ENCODE measurements at places on chromosomes 1 and 21.

DNA sequence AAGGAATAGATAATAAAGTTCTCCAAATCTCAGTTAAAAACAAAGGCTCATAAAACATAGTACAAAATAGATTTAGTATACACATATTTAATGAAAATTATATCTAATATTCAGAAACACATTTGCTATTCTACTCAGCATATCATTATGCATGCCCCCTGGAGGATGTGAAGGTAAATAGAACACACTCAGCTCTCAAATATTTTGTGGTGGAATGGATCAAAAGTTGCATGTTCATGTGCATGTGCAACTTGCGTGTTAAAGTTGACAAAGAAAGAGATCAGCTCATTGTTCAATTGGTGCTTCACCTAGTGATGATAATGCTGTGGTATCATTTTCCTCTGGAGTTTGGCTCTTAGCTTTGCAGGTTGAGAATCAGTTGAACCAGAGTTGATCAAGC lies 4.9 kb upstream of the ZNF644 start:
- no peaks in the 10 kb centered on the region for H3K27me3 ChIP-seq
- H3K27ac ChIP-seq: no peak overlapping the region
- H3K4me1 ChIP-seq: peaks cover 4% of the 10 kb centered on the region
- DNase-seq: peak; percentile 38
- no peak overlapping the region for H3K4me3 ChIP-seq
- H3K36me3 ChIP-seq: no peaks in the 10 kb centered on the region

- H3K27me3 ChIP-seq: no peaks in the 10 kb centered on the region
- no peaks in the 10 kb centered on the region for H3K36me3 ChIP-seq
- H3K27ac ChIP-seq: no peak overlapping the region
- no peak overlapping the region for H3K4me3 ChIP-seq
- H3K4me1 ChIP-seq: peaks cover 24% of the 10 kb centered on the region
Observed at GRCh38 chr1:214420833-214421232, 130.6 kb downstream of the PTPN14 start.

- no peaks in the 10 kb centered on the region for H3K4me1 ChIP-seq
- H3K4me3 ChIP-seq: no peak overlapping the region
- no peaks in the 10 kb centered on the region for H3K36me3 ChIP-seq
- no peaks in the 10 kb centered on the region for H3K27me3 ChIP-seq
- no peak overlapping the region for H3K27ac ChIP-seq
Observed at GRCh38 chr1:245105815-245106410, 48.9 kb upstream of the KIF26B start.

GRCh38 chr21:18673789-18674188 lies 270.2 kb upstream of the TMPRSS15 start:
- no peaks in the 10 kb centered on the region for H3K4me1 ChIP-seq
- H3K27me3 ChIP-seq: no peaks in the 10 kb centered on the region
- no peaks in the 10 kb centered on the region for H3K36me3 ChIP-seq
- no peak overlapping the region for H3K27ac ChIP-seq
- H3K4me3 ChIP-seq: no peak overlapping the region

- DNase-seq: no peak
- H3K27me3 ChIP-seq: no peaks in the 10 kb centered on the region
- no peaks in the 10 kb centered on the region for H3K36me3 ChIP-seq
- peaks cover 4% of the 10 kb centered on the region for H3K4me1 ChIP-seq
- H3K4me3 ChIP-seq: no peak overlapping the region
- no peak overlapping the region for H3K27ac ChIP-seq
Observed at GRCh38 chr21:43363506-43364260, 63.2 kb downstream of the SIK1 start.

DNA sequence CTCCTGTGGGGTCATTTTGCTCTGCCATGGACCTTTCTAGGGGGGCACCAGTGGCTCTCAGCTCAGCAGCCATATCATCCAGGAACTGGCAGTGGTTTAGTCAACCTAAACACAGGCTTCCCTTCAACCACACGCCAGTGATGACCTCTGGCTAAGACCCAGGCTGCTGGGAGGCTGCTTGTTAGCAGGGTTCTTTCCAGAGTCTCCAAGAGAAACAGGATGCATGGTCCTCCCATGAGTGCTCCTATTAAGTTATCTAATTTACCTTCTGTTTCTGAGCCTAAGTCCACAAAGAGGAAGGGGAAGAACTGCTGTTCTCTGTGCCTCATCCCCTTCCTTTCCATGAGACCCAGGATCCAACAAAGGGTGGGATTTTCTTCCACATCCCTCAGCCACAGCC lies 137.3 kb upstream of the PLXNA2 start:
- no peaks in the 10 kb centered on the region for H3K4me1 ChIP-seq
- H3K36me3 ChIP-seq: no peaks in the 10 kb centered on the region
- H3K27ac ChIP-seq: no peak overlapping the region

GRCh38 chr1:8816831-8817411 lies 519 bp downstream of the RERE start:
- DNase-seq: no peak
- H3K27ac ChIP-seq: peak overlapping the region; percentile 85
- no peaks in the 10 kb centered on the region for H3K27me3 ChIP-seq
- H3K36me3 ChIP-seq: no peaks in the 10 kb centered on the region
- H3K4me3 ChIP-seq: peak overlapping the region; percentile 83
- H3K4me1 ChIP-seq: peaks cover 2% of the 10 kb centered on the region

GRCh38 chr1:206979379-206980043 lies 9.3 kb upstream of the FCAMR start:
- no peaks in the 10 kb centered on the region for H3K36me3 ChIP-seq
- peak; percentile 38 for DNase-seq
- H3K4me3 ChIP-seq: no peak overlapping the region

DNA sequence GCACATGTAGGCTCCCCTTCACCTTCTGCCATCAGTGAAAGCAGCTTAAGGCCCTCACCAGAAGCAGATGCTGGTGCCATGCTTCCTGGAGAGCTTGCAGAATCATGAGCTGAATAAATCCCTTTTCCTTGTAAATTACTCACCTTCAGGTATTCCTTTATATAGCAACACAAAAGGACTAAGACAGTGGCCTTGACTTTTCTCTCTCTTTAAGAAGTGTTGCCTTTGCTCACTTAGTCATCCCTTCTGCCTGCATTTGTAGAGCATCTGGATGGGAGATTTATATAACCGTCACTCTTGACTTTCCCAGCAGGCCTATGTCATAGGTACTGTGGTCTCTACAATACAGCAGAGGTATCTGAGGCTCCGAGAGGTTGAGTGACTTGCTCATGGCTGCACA lies 3.7 kb downstream of the PCSK9 start:
- DNase-seq: no peak
- peaks cover 42% of the 10 kb centered on the region for H3K27me3 ChIP-seq
- H3K4me1 ChIP-seq: no peaks in the 10 kb centered on the region
- H3K4me3 ChIP-seq: no peak overlapping the region
- H3K27ac ChIP-seq: no peak overlapping the region
- no peaks in the 10 kb centered on the region for H3K36me3 ChIP-seq

DNA sequence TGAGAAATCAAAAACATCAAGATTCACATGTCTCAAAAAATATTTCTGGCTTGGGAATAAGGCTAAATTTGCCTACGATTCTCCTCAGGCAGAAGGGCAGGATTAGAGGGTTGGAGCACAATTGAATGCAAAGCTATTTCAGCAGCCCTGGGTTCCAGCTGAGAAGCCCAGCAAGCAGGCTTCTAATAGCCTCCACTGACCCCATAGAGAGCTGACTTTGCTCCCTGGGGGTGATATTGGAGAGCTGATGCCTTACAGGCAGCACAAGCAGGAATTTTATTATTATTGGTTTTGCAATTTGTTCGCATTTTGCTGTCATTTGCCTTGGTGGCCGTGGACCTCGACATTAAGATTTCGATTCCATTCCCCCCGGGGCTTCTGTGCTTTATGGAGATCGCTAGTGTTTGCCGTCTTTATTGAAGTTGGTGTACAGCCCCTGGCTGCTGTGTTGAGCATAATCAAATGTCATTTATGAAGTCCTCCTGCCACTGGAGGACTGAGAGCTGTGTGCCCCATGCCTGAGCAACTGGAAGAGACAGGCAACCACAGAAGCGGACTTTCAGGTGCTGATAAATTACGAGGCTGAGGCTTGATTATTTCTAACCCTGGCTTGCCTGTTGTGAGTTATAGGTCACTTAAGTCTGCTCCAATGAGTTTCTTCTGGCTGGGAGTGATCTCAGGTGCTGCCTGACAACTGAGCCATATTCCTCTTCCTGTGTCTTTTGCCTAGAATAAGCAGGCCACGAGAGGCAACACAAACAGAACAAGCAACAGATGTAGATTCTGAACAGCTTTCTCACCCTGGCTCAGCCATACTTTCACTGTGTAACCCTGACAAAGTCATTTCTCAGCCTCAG lies 518.4 kb upstream of the CAMK1G start:
- H3K36me3 ChIP-seq: no peaks in the 10 kb centered on the region
- no peak for DNase-seq
- no peaks in the 10 kb centered on the region for H3K27me3 ChIP-seq
- no peak overlapping the region for H3K4me3 ChIP-seq
- H3K4me1 ChIP-seq: no peaks in the 10 kb centered on the region

- no peak overlapping the region for H3K4me3 ChIP-seq
- peaks cover 15% of the 10 kb centered on the region for H3K4me1 ChIP-seq
- H3K27ac ChIP-seq: no peak overlapping the region
- DNase-seq: peak; percentile 71
- peaks cover 4% of the 10 kb centered on the region for H3K27me3 ChIP-seq
Observed at GRCh38 chr21:41620982-41621381, 113.0 kb upstream of the TMPRSS2 start.

DNA sequence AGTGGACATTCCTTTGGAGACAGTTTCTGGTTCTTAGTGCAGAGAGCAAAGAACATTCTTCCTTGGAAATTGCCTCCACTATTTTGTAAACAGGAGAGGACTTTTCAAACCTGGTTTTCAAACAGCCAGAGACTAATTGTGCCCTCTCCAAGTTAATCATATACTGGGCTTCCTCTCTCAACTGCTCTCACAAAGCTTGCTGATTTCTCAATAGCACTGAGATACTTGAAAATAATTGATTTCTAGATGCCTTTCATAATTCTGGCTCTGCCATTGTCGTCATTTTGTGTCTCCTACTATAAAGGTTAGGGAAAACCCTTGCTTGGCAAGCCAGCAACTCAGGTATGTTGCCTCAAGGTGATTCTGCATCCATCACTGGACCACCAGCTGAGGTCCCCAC lies 56.0 kb downstream of the KCNJ15 start:
- no peak overlapping the region for H3K27ac ChIP-seq
- H3K36me3 ChIP-seq: no peaks in the 10 kb centered on the region
- no peak overlapping the region for H3K4me3 ChIP-seq
- no peaks in the 10 kb centered on the region for H3K4me1 ChIP-seq
- no peak for DNase-seq

DNA sequence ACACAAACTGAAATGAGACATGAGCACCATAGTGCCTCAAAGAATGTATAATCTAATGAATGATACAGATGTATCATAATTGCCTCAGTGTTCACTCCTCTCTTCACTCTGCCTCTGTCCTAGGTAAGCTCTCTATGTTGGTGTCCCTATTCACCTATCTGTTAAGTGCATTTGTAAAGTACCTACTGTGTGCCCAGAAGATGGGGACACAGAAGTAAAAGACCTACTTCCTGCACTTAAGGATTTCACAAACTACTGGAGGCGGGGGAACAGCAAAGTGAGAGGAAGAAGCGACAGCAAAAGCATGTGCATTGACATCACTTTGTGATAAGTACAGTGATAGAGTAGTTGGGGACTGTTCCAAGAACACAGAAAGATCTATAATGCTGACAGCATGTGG lies 18.1 kb downstream of the RD3 start:
- H3K36me3 ChIP-seq: no peaks in the 10 kb centered on the region
- no peak overlapping the region for H3K27ac ChIP-seq
- H3K27me3 ChIP-seq: peaks cover 17% of the 10 kb centered on the region
- H3K4me1 ChIP-seq: no peaks in the 10 kb centered on the region
